ENCODE measurements at places on chromosomes 16 and 17.

- no peak for DNase-seq
These were observed 3.6 kb downstream of the GPS1 start for GRCh38 chr17:82055023-82055964.

DNA sequence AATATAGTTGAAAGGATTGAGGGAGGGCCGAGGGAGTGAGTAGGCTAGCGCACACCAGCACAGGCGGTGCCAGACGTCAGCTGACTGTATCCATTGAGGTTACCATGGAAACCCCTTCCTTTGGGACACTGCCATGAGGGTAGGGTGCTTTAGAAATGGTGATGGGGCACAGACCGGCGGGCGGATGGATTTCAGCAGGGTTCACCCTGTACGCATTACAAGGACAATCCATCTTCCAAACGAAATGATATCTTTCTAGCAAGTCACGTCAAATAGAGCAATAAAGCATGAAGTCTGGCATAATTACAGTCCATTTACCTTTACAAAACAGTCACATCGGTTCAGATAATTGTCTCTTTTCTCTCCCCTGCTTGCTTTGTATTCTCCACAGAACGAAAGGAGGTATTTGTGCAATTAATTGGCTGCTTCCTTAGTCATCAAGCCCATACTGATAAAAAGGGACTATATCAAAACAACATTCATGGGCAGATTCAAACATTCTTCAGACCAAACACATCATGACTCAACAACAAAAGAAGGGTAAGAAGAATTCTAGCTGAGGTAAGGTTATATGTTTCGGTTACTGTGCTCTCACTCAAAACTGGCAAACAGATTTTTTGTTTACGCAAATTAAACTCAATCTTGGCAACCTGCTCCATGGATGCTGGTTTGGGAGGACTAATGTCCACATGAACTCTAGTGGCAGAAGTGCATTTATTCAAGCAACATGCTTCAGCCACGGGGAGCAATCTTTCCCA, 140.6 kb downstream of the CDK5R1 start:
- DNase-seq = no peak

DNA sequence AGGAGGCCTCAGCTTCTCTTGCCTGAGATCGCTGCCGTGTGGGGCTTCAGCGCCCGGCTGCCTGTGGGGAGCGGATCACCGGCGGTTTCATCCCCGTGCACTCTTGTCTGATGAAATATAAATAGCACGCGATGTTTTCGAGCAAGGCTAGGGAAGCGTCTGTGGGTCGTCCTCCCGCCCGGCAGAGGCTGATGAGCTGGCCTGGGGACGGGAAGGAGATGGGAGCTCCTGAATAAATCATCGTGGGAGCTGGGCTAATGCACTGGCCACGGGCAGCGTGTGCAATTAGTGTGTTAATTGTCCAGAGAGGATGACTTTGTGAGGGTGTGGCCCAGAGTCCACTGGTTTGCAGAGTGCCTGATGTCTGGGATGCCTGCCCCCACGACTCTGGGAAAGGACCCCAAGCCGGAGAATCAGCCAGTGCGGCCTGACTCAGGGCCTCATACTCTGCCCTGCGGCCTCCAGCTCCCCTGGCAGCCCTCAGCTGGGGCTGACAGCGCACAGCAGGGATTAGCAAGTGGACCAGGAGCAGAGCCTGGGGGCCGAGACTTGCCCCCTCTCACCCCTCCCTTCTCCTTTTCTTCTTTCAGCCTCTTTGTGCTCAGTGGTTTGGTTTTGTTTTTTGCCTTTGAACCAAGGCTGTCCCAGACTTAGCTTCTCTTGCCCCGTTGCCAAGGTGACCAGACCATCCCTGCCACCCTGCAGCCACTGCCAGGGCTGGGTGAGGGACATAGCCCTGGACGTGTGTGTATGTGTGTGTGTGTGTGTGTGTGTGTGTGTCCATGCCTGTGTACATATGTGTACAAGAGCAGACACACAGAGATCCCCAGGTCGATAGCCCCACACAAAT, 21.4 kb downstream of the KCNJ12 start:
- DNase-seq = no peak

GRCh38 chr16:72021043-72021442, 12.5 kb downstream of the DHODH start:
- no peak for DNase-seq

- DNase-seq = no peak
These were observed 20.6 kb downstream of the RPH3AL start for GRCh38 chr17:332023-332422.

GRCh38 chr16:49366669-49367068, 6.9 kb upstream of the C16orf78 start:
- no peak for DNase-seq

DNA sequence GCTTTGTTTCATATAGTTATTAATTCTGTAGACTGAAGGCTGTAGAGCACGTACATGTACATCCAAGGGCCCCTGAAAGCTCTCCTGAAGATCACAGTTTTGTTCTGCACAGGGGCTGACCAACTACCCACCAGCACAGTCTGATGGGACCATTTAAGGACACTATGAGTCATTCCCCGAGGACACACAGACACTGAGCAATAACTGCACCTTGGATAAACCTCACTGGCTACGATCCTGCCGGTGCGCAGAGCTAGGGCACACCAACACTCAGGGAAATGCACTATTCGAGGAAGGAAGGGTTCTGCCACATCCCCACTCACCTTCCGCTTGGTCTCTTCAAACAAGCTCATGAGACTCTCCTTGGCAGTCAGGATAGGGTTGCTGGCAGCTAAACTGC, 20.3 kb downstream of the SMG6 start:
- DNase-seq = no peak

All from DND-41 (cell line).